ENCODE measurements at places on chromosomes 2 and 18.

- no peaks in the 10 kb centered on the region for H3K36me3 ChIP-seq
- H3K4me1 ChIP-seq, result peaks cover 7% of the 10 kb centered on the region
- H3K4me3 ChIP-seq, result no peak overlapping the region
- no peak overlapping the region for H3K27ac ChIP-seq
- H3K27me3 ChIP-seq, result peaks cover 20% of the 10 kb centered on the region
These were observed 2.8 kb upstream of the CYS1 start for GRCh38 chr2:10083046-10083445.

- H3K4me3 ChIP-seq, result no peak overlapping the region
- H3K27me3 ChIP-seq, result no peaks in the 10 kb centered on the region
- H3K27ac ChIP-seq, result no peak overlapping the region
- no peaks in the 10 kb centered on the region for H3K4me1 ChIP-seq
These were observed 9.8 kb downstream of the BOLA3 start for GRCh38 chr2:74137651-74138599.

GRCh38 chr2:116200086-116200485, 1614.4 kb upstream of the DDX18 start:
- H3K27me3 ChIP-seq, result no peaks in the 10 kb centered on the region
- H3K27ac ChIP-seq, result no peak overlapping the region
- DNase-seq, result no peak
- H3K36me3 ChIP-seq, result no peaks in the 10 kb centered on the region

DNA sequence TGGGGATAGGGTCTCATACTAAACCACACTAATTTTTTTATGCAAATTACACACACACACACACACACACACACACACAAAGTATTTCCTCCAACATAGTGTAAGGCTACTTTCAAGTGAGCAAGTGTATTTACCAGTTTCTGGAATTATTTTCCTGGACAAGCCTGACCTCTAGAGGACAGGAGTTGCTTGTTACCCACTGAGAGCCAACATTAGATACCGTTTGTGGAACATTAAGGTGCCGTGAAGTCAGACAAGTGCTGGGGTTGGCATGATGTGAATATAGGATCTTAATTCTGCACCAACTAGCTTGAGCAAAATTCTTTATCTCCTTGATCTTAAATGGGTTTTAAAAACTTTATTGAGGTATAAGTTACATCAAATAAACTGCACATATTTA, 39.3 kb upstream of the SERPINB2 start:
- H3K4me1 ChIP-seq, result no peaks in the 10 kb centered on the region
- DNase-seq, result no peak
- no peak overlapping the region for H3K4me3 ChIP-seq
- H3K36me3 ChIP-seq, result no peaks in the 10 kb centered on the region

Data from breast epithelium (tissue), 4 donors.